ENCODE measurements at places on chromosomes 5 and 9.

DNA sequence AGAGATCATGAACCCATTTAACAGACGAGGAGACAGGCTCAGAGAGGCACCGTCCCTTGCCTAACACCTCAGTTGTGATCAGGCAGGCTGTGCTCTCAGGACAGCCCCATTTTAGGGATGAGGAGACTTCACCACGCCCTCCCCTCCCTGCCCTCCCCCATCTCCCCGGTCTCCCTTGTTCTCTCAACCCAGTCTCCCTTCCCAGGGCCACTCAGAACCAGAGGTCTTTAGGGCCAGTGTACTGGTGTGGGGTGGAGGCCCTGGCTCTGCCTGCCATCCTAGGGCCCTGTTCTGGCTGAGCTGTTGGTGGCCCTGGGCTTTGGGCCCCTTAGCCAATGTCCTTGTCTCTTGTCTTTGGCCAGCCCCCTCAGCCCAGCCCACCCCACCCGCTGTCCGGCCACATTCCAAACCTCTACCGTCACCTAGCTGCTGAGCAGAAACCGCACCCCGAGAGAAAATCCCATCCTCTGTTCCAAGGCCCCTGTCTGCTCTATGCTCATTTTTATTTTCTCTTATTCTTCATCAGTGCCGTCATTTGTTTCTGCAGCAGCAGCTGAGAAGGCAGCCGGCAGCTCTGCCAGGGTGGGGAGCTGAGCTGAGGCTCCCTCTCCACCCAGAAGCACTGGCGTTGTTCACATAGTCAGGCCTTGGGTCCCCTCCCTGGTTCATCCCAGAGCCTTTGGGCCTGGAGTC is 33.9 kb downstream of the OLFML2A start:
- DNase-seq, result no peak

- DNase-seq, result no peak
Observed at GRCh38 chr9:32596936-32597335, 24.0 kb upstream of the NDUFB6 start.

DNA sequence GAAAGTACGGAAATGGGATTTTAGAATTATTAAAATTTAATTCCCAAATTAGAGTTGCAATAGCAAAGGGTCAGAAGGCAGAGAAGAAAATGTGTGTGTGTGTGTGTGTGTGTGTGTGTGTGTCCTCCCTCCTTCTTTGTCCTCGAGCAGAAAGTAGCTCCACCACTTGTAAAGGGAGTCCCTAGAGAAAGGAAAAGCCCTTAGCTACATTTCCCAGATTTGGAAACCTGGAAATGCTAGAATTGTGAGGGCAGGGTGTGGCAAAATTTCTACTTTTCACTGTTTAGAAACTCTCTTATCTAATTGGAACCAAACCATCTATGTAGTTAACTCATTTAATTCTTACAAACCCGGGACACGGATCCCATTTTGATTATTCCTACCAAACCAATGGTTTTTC is 33.2 kb upstream of the LIFR start:
- DNase-seq, result no peak

GRCh38 chr5:57349214-57349613 is 133.4 kb downstream of the ACTBL2 start:
- DNase-seq, result no peak

DNA sequence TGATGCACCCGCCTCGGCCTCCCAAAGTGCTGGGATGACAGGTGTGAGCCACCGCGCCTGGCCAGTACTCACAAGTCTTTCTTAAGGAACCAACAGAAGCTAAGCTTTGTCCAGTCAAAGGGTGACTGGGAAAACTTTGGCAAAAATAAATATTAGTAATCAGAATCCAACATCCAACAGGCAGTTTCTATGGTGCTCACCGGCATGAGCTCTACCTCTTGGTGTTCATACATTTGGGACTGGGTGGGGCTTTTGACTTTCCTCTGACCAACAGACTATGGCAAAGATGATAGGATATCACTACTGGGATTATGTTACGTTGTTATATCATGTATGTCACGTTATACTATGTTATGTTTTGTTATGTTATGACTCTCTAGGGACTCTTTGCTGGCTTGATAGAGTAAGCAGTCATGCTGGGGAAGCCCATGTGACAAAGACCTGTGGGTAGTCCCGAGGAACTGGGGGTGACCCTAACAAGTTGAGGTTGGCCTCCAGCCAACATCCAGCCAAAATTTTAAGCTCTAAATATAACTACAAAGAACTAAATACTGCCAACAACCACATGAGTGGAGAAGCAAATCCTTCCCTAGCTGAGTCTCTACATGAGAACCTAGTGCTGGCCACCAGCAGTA is 6.0 kb downstream of the RASGEF1C start:
- no peak for DNase-seq

- DNase-seq, result no peak
Observed at GRCh38 chr9:116005205-116005604, 148.4 kb upstream of the PAPPA start.

GRCh38 chr9:127884427-127884911 is 7.0 kb upstream of the AK1 start:
- DNase-seq, result no peak

DNA sequence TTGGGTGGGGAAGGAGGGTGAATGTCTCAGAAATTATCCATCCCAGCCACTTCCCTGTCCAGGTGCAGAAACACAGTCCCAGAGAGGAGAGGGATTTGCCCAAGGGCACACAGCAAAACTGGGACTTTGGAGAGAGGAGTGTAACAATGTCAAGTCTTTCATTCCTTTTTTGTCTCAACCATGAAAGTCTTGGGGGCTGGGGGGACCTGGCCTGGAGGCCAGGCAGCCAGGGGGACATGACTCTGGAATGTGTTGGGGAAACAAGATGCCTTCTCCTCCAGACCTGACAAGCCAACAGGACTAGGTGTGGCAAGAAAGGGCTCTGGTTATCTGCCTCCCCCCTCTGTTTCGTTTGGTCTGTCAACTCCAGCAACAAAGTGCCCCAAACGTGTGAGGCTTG is 13.9 kb upstream of the HAND1 start:
- no peak for DNase-seq

DNA sequence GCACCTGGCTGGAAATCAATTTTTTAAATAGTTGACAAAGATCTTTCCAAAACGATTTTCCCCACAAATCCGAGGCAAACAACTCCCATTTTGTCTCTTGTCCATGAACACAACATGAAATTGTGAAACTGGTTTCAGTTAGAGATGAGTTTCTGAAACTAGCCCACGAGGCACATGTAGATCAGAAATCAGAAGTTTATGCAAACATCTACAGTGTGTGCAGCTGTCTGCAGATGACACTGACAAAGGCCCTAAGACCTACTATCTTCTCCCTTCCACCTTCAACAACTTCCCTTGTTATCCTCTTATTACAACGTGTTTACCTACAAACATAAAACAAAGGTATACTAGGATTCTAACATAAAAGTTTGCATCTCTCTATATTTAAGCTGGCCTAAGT is 183.3 kb downstream of the DIRAS2 start:
- no peak for DNase-seq

DNA sequence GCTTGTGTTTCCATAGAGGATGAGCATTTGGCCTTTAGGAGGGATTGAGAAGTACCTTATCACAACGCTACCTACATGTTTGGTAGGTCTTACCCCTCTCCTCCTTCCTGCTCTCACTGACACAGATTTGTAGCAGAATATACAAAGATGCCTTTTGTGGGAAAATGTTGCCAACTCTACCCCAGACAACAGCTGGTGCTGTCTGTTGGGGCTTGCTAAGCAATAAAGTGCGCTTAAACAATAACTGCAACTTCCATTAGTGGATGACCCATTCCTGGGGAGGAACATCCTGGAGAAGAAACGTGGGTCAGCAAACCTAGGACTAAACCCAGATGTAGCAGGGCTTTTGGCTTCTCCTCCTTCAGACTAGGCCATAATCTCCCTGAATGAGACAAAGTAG is 174.3 kb downstream of the EFNA5 start:
- DNase-seq, result no peak

GRCh38 chr5:55852503-55852902 is 1.3 kb downstream of the IL31RA start:
- DNase-seq, result no peak

- DNase-seq, result no peak
Observed at GRCh38 chr9:99352826-99353225, 130.7 kb downstream of the SEC61B start.

- no peak for DNase-seq
Observed at GRCh38 chr5:175340180-175340579, 103.8 kb downstream of the DRD1 start.

GRCh38 chr9:1050125-1050895 is at the start of gene DMRT2:
TSS of gene DMRT2 (plus strand) at chr9:1050357. CDS start at chr9:1051614, 1,257 bp downstream.
- DNase-seq, result peak; percentile 74

DNA sequence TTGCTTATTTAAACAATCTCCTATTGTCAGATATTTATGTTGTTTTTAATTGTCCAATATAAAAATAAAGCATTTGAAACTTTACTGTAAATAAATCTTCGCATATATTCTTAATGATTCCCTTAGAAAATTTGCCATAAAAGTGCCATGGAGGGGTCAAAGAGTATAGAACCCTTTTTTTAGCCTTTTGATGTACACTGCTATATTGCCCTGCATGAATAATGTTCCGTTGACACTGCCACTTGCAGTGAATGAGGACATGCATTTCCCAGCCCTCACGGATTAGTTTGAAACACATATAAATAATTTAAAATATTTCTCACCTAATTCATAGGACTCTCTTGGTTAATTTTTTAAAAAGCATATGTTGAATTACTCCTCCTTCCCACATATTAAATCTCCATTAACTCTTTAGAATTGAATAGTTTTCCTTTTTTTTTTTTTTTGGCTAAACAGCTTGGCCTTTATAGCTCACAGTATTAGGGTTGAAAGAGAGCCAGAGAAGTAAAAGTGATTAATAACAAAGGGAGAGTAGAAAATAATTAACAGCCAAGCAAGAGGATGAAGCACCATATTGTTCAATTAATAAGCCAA is 129.8 kb upstream of the SGCD start:
- no peak for DNase-seq

DNA sequence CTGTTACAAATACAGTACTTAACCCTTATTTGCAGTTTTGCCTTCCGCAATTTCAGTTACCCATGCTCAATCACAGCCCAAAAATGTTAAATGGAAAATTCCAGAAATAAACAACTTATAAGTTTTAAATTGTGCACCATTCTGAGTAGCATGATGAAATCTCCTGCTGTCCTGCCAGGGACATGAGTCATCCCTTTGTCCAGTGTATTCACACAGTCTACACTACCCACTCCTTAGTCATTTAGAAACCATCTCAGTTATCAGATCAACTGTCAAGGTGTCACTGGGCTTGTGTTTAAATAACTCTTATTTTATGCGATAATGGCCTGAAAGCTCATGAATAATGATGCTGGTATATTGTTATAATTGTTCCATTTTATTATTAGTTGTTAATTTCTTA is 95.8 kb downstream of the PLCXD3 start:
- DNase-seq, result peak; percentile 4

- no peak for DNase-seq
Observed at GRCh38 chr5:145574889-145575573, 260.1 kb downstream of the PRELID2 start.

DNA sequence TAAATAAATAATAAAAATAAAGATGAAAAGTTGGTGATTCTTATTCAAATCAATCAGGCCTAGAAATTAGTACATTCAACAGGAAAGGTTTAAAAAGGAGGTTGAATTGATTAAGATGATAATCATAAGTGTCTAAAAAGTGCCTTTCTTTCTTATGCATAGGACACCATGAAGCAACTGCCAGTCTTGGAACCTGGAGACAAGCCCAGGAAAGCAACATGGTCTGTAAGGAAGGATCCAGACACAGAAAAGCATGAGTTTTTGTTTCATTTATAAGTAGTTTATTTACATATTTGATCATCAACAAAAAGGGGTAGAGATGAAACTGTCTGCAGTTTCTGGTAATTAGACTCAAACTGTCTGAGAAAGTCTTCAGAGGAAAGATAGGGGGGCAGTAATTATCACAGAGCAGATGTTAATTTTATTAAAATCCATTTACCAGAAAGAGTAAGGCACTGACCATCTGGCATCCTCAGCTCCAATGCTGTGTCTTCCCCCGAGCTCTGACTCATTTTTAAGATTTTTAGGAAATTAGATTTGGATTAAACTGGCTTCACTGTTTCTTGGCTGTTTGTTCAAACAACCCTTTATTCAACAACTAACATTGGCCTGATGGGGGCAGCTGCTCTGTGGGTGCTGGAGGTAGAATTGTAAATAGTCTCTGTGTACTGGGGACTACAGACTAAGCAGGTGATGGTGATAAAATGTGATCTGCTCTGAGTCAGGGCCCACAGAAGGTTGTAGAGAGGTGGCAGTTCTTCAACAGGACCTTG is 2.7 kb downstream of the RABEPK start:
- no peak for DNase-seq

DNA sequence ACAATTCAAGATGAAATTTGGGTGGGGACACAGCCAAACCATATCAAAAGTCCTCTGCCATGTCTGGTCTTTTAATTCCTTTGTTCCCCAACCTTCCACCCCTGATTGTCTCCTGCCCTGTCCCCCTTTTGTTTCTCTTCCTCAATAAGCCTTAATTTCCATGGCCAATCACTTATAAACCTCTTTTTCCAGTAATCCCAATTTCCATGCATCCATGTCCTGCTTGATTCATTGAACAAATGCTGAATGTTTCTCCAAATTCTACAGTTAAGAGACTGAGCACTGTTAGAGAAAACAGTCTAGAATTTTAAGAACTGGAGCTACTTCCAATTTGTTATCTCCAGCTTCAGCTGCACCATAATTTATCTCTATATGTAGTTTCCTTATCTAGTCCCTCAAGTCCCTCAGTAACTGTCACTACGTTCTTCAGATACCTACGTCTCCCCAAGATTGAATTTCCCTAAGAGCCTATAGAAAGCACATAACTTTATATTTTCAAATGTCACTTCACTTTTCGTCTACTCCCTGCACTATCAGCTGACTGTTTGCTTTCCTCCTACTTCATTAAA is 34.2 kb downstream of the TARS1 start:
- DNase-seq, result no peak

GRCh38 chr5:139014726-139015125 is 139.6 kb upstream of the LRRTM2 start:
- DNase-seq, result no peak

- DNase-seq, result no peak
Observed at GRCh38 chr9:129507805-129508204, 113.1 kb downstream of the C9orf50 start.

DNA sequence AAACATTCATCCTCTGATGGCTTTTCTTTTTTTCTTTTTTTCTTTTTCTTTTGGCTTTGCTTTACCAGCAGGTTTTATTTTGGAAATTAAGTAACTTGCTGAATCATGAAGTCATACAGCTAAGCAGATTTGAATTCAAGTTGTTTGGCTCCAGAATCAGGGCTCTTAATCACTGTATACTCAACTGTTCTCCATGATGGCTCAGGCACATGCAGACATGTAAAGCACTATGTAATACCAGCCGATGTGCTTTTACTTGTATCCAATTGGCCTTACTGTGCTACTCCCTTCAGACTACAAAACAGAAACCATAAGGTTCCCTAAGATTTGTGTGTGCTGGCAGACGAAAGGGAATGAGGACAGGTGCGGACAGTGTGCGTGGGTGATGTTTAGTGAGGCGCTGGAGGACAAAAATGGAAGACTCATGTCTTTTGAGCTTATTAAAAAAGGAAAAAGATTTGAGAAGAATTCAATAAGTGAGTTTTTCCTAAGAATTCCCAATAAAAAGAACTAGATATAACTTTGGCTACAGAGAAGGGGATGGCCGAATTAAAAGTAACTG is 44.7 kb upstream of the OTP start:
- DNase-seq, result no peak

GRCh38 chr9:34086864-34087263 is 38.2 kb upstream of the UBAP2 start:
- no peak for DNase-seq

Data from activated CD4-positive, alpha-beta T cell treated with anti-CD3 and anti-CD28 coated beads, Interleukin-2, Interleukin-4, amounts not matched to agents 100 ng/mL and 50 ng/mL, durations not matched to agents 16 hours and 8 hours (primary cell).